Epithelial cell of proximal tubule (primary cell): ENCODE measurements at places on chromosomes 5 and 9. TPM values are rescaled to one million over a fixed set of nuclear protein-coding genes. Genes with fewer than 3 reads are reported as not detected.

Gene IRX1
- 18.0 and 22.1 TPM in 2 replicates for total RNA-seq

DNA sequence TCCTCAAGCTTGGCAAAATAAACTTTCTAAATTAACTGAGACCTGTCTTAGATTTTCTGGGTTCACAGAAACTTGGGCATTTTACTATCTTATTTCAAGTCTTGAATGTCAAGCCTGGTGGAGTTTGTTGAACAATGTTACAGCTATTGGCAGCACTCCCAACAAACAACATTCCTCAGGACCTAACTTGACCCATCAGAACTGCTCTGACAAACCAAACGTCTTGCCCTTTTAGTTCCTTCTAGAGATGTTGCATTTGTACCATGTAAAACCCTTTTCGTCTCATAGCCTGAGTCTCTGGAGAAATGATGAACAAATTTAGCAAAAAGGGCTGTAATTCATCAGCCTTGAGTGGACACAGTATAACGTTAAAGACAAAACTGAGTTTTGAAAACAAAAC, 51.1 kb downstream of the GNA14 start:
- no peak for DNase-seq

- no peak for DNase-seq
Measured at GRCh38 chr9:129610473-129611306, 10.2 kb downstream of the C9orf50 start.

DNA sequence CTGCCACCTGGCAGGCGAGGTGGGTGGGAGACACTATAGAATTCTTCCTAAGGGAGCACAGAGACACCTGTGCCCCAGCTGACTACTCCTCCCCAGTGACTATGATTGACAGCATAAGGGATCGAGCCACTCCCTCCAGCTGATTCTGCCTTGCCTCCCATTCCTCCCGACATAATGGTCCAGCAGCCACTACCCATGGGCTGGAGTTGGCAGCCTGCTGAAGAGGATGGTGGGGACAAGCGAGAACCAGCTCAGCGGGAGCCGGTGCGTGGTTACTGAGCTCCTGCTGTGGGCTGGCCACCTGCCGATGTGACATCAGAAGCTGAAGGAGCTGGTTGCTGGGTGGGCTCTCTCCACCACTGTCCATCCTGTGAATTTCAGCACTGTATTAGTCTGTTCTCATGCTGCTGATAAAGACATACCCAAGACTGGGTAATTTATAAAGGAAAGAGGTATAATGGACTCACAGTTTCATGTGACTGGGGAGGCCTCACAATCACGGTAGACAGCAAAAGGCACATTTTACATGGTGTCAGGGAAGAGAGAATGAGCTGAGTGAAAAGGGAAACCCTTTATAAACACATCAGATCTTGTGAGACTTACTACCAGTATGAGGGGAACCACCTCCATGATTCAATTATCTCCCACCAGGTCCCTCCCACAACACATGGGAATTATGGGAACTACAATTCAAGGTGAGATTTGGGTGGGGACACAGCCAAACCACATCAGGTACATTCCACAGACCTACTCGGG, 12.1 kb upstream of the NCS1 start:
- DNase-seq = no peak

Gene PLCXD3
- total RNA-seq = 0.07 and 0.46 TPM in 2 replicates

DNA sequence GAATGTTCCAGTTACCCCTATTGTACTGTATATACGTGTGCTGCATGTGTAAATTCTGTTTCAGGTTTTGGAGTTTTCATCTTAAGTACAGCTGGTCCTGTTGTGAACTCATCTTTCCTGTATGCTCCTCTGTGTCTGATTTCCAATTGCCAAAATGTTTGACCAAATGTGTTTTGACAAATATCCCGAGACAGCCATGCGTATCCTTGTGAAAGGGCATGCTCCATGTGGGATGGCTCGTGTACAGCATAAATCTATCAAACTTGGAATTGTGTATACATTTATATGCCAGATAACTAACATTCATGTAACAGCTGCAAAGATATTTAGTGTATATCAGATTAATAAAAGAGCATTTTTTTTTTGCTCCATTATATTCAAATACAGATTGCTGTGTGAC, 69.5 kb upstream of the IQGAP2 start:
- DNase-seq = no peak

GRCh38 chr5:10538103-10538788, 25.6 kb upstream of the ANKRD33B start:
- no peak for DNase-seq

Gene ADAM19
- total RNA-seq = 19.3 and 45.8 TPM in 2 replicates

- DNase-seq = peak; percentile 97
Measured at GRCh38 chr5:56346741-56347535, 113.8 kb upstream of the ANKRD55 start.

Gene SHB
- 32.7 and 43.8 TPM in 2 replicates for total RNA-seq

GRCh38 chr5:181100121-181100875, 30.7 kb downstream of the OR2V1 start:
- DNase-seq = no peak

DNA sequence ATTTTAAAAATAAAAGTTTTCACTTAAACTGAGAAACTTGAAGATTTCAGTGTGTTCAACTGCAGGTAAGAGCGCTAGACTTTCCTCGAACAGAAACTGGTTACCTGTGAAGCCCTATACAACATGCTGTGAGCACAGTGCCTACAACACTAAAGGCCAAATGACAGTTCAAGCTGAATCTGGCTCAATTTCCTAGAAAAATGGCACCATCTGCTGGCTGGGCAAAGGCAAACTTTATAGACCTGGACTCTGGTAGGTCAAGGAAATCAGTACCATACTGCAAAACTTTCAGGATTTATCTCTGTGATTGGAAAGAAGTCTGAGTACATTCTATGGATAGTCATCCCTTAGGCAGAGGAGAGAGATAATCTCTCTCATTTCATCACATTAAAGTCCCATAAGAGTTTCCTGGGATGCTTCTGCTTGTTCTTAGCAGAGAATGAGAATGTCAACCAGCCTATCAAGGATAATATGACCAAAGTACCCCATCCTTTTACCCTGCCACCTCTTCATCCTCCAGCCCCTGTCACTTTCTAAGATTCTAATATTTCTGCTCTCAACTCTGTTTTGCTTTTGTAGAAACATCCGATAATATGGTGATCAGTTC, 31.8 kb upstream of the FOXB2 start:
- peak; percentile 19 for DNase-seq

DNA sequence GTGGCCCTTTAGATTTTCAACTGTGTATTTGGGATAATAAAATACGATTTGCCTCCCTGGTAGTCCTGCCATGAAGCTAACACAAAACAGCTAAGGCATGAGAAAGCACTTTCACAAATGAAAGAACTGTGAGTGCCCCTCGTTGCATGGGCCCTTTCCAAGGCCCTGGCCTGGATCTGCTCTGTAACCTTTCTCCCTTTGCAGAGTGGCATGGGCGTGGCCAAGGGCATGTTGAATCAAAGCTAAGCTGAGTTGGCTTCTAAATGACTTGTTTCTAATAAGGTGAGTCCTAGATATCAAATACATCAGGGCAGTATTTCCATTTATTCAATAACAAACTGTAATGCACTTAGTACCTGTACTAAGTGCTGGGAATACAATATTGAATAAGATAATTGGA, 78.7 kb upstream of the PTPN3 start:
- no peak for DNase-seq

- no peak for DNase-seq
Measured at GRCh38 chr9:93994132-93994531, 39.0 kb upstream of the BARX1 start.

GRCh38 chr5:172075656-172076055, 69.2 kb upstream of the FBXW11 start:
- no peak for DNase-seq

DNA sequence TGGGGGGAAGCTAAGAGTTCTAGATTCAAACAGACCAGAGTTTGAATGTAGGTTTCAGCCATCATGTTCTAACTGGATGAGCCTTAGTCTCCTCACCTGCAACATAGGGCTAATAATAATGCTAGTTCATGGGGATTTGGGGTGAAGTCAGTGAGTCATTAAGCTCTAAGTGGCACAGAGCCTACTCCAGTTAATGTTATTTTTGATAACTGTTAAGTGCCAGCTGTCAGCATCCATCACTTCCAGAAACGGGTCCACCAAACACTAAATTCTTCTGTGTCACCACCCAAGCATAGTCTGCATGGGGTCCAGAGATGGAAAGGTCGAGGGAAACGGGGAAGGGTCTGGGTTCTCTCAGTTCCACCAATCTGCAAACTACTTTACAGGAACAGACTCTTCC, 1.8 kb upstream of the TSC1 start:
- no peak for DNase-seq

GRCh38 chr9:113317777-113318176, 14.6 kb upstream of the RNF183 start:
- DNase-seq = no peak

- no peak for DNase-seq
Measured at GRCh38 chr5:143541943-143542797, 138.7 kb upstream of the NR3C1 start.

DNA sequence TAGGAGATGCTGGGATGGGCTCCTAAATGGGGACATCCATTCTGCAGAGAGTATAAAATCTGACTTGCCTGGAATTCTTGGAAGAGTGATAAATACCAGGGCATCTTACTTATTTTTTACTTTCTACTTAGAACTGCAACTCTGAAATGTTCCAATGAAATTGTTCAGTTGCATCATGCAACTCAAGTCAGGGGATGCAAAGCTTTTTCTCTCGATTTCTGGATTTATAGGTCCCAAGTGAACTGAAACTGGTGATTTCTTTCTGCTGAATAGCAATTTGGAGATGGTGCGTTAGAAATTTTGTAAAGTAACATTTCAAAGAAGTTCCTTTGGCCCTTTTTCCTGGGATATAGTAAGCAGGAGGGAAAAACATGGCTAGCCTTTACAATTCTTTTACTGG, 238.4 kb upstream of the CD180 start:
- DNase-seq = no peak

DNA sequence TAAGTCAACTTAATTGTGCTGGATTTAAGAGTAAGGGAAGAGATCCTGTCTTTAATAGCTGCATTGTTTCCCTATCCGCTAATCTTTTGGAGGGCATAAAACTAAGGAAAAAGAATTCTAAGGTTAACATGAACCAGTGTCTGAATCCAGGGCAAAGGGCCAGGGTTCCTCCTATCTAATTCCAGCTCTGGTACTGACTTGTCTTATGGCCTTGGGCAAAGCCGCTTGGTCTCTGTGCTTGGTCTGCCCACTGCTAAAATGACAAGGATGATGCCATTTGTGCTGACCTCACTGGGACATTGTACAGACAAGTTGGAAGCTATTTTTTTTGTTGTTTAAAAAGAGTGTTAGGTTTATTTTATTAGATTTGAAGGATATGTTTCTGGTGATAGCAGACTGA, 334.7 kb upstream of the PIK3R1 start:
- DNase-seq = no peak

GRCh38 chr9:132698989-132699388, 28.7 kb downstream of the GTF3C4 start:
- DNase-seq = no peak

Gene ANKRD31
- total RNA-seq = 0.12 and 0.14 TPM in 2 replicates

Gene RALGPS1
- total RNA-seq = 2.6 and 4.0 TPM in 2 replicates

DNA sequence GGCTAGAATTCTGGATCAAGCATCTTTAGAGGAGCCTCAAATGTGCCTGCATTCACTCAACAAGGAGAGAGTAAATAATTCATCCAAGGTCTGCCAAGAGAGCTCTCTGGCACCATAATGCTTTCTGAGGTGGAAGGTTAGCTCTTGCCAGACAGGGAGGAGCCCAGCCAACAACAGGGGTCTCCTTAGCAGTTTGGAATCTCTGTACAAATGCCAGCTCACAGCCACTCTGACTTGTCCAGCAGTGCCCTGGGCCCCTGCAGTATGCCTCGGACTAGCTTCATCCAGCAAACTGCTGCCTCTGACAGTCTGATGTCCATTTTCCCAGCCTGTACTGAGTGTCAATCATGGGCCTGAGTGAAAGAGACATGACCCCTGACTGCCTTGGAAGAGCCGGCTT, 127.2 kb upstream of the SLC44A1 start:
- DNase-seq = no peak

Gene DCAF10
- total RNA-seq = 8.3 and 17.8 TPM in 2 replicates

- DNase-seq = no peak
Measured at GRCh38 chr9:3205421-3206095, 320.2 kb downstream of the RFX3 start.

- no peak for DNase-seq
Measured at GRCh38 chr9:93325307-93326035, 126.0 kb upstream of the FAM120A start.

- DNase-seq = peak; percentile 90
Measured at GRCh38 chr9:86766912-86767311, 180.4 kb downstream of the GAS1 start.
